Myometrial cell (primary cell): ENCODE measurements at places on chromosomes 3 and 15. TPM values are rescaled to one million over a fixed set of nuclear protein-coding genes. Genes with fewer than 3 reads are reported as not detected.

Gene CCR9
- not detected in 2 replicates for total RNA-seq

Gene LRRC31
- not detected in 2 replicates for total RNA-seq

Gene NPAP1
- not detected in 2 replicates for total RNA-seq

Gene PLCB2
- under 0.01 TPM in 1 of 2 replicates, not detected in the other for total RNA-seq

Gene WNT7A
- not detected in 2 replicates for total RNA-seq

Gene CCDC51
- total RNA-seq, result 14.2 and 24.5 TPM in 2 replicates

Gene GOLGA8T
- total RNA-seq, result not detected in 2 replicates
